RWPE1 (cell line): ENCODE measurements at places on chromosomes 3 and 15.

DNA sequence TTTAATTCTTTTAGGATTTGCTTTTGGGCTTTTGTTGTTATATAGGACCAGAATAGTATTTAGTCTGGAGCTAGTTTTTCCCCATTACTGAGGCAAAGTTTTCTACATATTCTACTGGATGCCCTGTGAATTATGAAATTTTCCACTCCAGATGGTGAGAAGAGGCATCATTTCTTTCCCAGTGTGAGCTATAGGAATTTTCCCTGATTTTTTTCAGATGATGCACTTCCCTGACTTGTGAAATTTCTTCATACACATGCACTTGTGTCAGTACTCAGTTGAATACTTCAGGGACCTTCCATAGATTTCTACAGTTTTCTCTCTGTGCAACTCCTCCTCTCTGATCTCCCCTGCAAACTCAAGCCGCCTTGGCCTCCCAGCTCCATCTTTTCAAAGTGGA is 73.7 kb upstream of the SLCO2A1 start:
- DNase-seq = no peak

GRCh38 chr15:57731530-57732103 is 25.1 kb downstream of the POLR2M start:
- DNase-seq = no peak

DNA sequence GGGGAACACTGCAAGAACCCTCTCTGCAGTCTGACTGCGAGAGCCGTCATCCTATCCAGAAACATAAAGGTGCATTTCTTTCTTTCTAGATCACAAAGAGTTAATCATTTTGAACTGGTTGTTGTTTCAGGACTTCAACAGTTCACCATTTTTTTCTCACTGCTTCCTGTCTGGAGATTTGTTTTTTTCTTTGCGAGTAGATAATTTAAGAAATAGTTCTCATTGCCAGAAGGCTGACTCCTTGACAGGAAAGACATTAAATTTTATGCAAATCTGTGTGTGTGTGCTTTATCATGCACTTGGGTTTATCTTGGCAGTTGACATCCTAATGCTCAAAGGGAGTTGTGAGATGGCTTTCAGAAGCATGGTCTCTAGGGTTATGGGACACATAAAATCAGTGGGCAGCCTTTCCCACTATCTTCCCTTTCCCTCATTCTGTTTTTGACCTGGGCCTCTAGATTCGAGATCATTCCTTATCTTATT is 123.5 kb upstream of the TBL1XR1 start:
- no peak for DNase-seq

DNA sequence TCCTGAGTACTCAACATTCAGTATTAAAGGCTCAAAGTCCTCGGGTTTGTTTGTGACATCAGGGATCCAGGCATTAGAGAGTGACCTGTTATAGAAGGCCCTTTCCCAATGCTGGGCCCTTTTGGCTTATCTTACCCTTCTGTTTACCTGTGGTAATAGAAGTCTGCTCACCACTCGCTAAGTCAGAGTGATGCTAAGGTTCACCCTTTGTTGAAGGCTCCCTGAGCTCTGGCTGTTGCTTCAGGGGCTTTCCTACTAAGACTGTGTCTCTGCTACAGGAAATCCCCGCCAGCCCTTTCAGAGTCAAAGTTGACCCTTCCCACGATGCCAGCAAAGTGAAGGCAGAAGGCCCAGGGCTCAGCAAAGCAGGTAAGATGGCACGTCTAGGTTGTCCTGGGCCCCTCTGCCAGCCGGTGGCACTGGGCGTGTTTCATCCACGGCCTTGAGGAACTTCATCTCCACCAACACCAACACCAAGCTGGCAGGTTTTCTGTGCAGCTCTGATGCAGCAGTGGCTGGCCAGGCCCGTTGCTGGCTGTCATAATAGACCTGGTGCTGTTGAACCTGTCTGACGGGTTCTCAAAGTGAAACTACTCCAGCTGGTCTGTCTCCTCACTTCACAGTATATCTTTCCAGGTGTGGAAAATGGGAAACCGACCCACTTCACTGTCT is 99.1 kb downstream of the DNASE1L3 start:
- peak; percentile 40 for DNase-seq

GRCh38 chr15:35557544-35557943 is 11.6 kb upstream of the DPH6 start:
- peak; percentile 79 for DNase-seq

DNA sequence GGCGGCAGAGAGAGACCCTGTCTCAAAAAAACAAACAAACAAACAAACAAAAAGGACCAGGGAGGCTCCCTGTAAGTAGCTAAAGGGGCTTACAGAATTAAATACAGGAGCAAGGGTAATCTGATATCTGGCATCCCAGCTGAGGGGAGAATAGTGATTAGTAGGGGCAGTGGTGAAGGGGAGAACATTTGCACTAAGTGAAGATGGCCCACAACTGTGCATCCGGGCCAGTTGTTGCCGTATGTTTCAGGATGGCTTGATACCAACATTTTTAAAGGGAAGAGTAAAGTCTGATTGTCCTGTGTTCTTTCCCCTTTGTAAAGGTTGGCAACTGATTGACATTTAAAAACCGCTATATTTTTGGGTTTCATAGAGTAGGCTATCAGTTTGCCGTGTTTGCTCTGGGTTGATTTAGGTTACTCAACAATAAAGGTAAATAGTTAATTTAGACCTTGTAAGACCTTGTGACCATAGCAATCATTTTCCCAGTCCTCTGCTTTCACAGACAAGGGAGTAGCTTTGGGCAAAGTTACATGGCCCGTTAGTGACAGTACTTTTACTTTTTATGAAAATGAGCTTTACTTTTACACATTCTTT is 167.8 kb downstream of the PTPRG start:
- no peak for DNase-seq

GRCh38 chr3:126414961-126415660 is 20.4 kb downstream of the CFAP100 start:
- no peak for DNase-seq

GRCh38 chr3:31420311-31420710 is 112.4 kb upstream of the STT3B start:
- DNase-seq = no peak
